Activated naive CD8-positive, alpha-beta T cell treated with anti-CD3 and anti-CD28 coated beads, Interleukin-2, amount 50 U/mL, for 24 hours (primary cell): ENCODE measurements at places on chromosomes 4 and X.
A peak's percentile ranks its signal among the peaks of the same experiment; 100 is the strongest.

DNA sequence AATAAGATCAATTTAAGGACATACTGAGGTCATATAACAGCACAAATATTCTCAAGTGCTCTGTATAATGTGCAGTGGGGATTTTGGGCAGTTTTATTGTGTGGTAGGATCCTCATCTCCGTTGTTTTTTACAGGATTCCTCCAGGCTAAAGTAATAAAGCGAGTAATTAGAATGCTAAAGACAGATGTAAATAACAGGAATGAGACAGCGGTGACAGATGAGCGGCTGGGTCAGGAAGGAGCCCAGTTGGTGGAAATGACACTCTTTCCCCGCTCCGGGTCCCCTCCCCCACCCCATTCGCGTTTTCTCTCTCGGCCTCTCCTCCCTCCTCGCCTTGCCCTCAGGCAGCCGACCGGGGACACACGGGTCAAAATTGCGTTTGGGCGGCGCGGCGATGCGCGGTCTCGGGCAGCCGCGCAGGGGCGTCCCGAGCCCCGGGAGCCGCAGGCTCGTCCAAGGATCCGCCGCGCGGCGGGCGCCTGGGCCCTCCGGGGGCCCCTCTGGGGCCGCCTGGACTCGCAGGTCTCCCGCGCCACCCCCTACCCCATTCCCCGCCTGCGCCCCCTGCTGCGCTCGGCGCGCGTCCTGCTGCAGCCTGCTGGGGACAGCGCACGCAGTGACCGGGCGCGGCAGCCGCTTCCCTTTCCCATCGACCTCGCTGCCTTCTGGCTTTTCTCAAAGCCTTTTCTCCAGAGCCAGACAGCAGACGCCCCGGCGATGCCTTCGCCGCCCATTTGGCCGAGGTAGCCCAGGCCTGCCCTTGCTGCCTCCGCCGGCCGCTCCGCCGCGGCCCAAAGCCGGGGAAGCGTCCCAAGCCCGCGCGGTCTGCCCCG, 16.2 kb downstream of the POU4F2 start:
- peaks cover 10% of the 10 kb centered on the region for H3K4me1 ChIP-seq
- H3K27ac ChIP-seq = no peak overlapping the region
- peak overlapping the region; percentile 51 for H3K4me3 ChIP-seq
- no peaks in the 10 kb centered on the region for H3K36me3 ChIP-seq
- H3K27me3 ChIP-seq = peaks cover 62% of the 10 kb centered on the region
- no peak for DNase-seq

GRCh38 chr4:87697272-87697671, 47.2 kb downstream of the DMP1 start:
- H3K27ac ChIP-seq = no peak overlapping the region
- peaks cover 8% of the 10 kb centered on the region for H3K27me3 ChIP-seq
- peaks cover 3% of the 10 kb centered on the region for H3K36me3 ChIP-seq
- H3K4me3 ChIP-seq = no peak overlapping the region
- no peaks in the 10 kb centered on the region for H3K4me1 ChIP-seq
- no peak for DNase-seq

DNA sequence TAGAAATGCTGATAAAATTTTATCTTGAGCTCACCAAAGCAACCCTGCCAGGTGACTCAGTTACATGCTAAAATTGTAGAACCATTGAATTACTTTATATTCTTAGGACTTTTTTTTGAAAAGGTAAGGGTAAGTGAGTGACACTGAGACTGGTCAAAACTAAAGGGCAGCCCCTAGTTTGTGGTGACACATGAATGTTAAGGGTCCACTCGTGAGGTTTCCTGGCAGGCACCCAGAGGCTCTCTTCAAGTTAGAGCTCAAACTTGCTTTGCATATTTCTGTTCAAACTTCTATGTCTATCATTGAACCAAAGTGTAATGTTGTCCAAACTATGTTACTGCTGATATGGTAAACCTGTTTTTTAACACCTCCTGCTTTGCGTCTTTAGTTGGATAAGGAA, 30.5 kb downstream of the TMPRSS11D start:
- no peak overlapping the region for H3K4me3 ChIP-seq
- no peaks in the 10 kb centered on the region for H3K36me3 ChIP-seq
- H3K4me1 ChIP-seq = no peaks in the 10 kb centered on the region
- DNase-seq = no peak
- H3K27me3 ChIP-seq = peaks cover 2% of the 10 kb centered on the region
- H3K27ac ChIP-seq = no peak overlapping the region

GRCh38 chrX:54494989-54495813, 833 bp downstream of the FGD1 start:
- H3K4me3 ChIP-seq = peak overlapping the region; percentile 40
- no peaks in the 10 kb centered on the region for H3K36me3 ChIP-seq
- H3K27ac ChIP-seq = no peak overlapping the region
- DNase-seq = no peak

DNA sequence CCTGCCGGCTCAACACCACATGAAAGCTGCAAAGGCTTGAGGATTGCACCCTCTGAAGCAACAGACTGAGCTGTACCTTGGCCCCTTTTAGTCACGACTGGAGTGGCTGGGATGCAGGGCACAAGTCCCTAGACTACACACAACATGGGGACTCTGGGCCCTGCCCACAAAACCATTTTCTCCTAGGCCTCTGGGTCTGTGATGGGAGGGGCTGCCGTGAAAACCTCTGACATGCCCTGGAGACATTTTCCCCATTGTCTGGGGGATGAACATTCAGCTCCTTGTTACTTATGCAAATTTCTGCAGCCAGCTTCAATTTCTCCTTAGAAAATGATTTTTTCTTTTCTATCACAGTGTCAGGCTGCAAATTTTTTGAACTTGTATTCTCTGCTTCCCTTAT, 123.5 kb upstream of the SMARCAD1 start:
- H3K36me3 ChIP-seq = no peaks in the 10 kb centered on the region
- H3K4me1 ChIP-seq = no peaks in the 10 kb centered on the region
- no peak overlapping the region for H3K4me3 ChIP-seq
- DNase-seq = no peak
- no peak overlapping the region for H3K27ac ChIP-seq

DNA sequence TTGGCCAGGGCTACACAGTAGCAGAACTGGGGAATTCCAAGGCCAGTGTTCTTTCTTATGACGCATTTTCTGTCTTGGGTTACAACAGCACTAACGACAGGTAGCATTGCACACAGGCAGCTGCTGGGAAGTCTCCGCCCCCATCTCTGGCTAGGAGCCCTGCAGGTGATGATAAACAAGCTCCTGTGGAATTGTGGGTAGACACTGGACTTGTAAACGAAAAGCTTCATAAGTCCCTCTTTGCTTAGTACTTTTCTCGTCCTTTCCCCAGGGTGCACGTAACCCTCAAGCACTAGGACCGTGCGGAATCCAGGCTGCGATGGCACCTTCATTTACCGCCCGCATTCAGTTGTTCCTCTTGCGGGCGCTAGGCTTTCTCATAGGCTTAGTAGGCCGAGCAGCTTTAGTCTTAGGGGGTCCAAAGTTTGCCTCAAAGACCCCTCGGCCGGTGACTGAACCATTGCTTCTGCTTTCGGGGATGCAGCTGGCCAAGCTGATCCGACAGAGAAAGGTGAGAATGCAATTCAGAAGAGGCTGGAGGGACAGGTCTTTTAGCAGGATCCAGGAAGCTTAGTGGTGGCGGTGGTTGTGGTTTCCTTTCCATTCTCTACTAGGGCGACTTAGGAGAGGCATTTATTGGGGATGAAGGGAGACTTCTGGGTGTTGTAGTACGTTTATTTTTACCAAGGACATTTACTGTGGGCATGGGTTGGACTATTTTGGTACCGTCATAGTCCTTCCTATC, at the start of gene FAAH2:
Gene FAAH2 (plus strand): TSS at position 200 of the 745 bp plus-strand sequence. CDS start 120 bp downstream, at position 320.
- H3K4me1 ChIP-seq = peaks cover 20% of the 10 kb centered on the region
- no peaks in the 10 kb centered on the region for H3K36me3 ChIP-seq
- peak; percentile 18 for DNase-seq

- peaks cover 18% of the 10 kb centered on the region for H3K36me3 ChIP-seq
- no peaks in the 10 kb centered on the region for H3K4me1 ChIP-seq
- H3K27ac ChIP-seq = no peak overlapping the region
- H3K4me3 ChIP-seq = no peak overlapping the region
Observed at GRCh38 chrX:72498782-72499181, 73.9 kb downstream of the HDAC8 start.

GRCh38 chr4:41169256-41169800, 45.0 kb downstream of the APBB2 start:
- DNase-seq = no peak
- H3K36me3 ChIP-seq = no peaks in the 10 kb centered on the region
- H3K27ac ChIP-seq = no peak overlapping the region
- H3K4me1 ChIP-seq = no peaks in the 10 kb centered on the region
- H3K4me3 ChIP-seq = no peak overlapping the region

DNA sequence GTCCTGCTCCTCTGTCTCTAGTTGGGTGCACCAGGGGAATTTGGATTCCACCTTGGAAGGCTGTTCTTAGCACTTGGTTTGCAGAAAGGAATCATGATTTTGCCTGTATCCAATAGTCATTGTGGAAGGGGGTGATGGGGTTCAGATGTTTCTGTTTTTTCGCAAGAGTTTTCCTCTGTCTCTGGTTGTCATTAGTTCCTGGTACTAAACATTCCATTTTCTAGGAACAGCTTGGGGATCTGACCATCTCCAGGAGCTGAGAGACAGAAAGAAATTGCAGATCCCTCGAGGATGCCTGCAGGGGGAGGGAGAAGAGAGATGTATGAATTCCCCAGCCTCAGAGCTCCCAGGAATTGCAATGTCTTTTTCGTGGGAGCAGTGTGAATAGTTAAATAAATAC, 70.9 kb downstream of the CYTL1 start:
- no peaks in the 10 kb centered on the region for H3K36me3 ChIP-seq
- peaks cover 20% of the 10 kb centered on the region for H3K4me1 ChIP-seq
- H3K27ac ChIP-seq = no peak overlapping the region
- no peak for DNase-seq

GRCh38 chrX:6472652-6473342, 62.1 kb downstream of the VCX3A start:
- H3K4me1 ChIP-seq = no peaks in the 10 kb centered on the region
- no peaks in the 10 kb centered on the region for H3K36me3 ChIP-seq
- H3K27me3 ChIP-seq = no peaks in the 10 kb centered on the region
- no peak for DNase-seq

- no peaks in the 10 kb centered on the region for H3K4me1 ChIP-seq
- no peak overlapping the region for H3K4me3 ChIP-seq
- H3K36me3 ChIP-seq = peaks cover 3% of the 10 kb centered on the region
- DNase-seq = no peak
Observed at GRCh38 chrX:97290199-97290598, 406.5 kb downstream of the RPA4 start.

DNA sequence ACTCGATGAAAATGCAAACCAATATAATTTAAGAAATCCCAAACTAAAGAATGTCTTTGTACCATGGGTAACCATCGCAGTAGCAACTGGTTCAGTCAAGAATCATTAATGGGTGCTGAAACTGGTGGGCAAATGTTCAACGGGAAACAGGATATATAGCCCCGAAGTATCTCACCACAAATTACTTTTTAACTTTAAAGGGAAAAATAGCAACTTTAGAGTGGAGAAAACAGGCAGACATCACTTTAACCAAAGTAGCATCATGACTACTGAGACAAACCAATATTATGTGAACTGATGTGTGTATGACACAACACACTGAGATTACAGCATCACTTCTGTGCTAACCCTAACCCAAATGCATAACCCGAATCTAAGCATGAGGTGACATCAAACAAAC, 33.8 kb upstream of the SLAIN2 start:
- H3K36me3 ChIP-seq = no peaks in the 10 kb centered on the region
- H3K4me3 ChIP-seq = no peak overlapping the region
- H3K4me1 ChIP-seq = no peaks in the 10 kb centered on the region
- H3K27ac ChIP-seq = no peak overlapping the region
- H3K27me3 ChIP-seq = peaks cover 5% of the 10 kb centered on the region

- H3K4me3 ChIP-seq = no peak overlapping the region
- DNase-seq = no peak
- no peak overlapping the region for H3K27ac ChIP-seq
- H3K4me1 ChIP-seq = no peaks in the 10 kb centered on the region
Observed at GRCh38 chrX:1433646-1434357, 18.9 kb downstream of the ASMTL start.

DNA sequence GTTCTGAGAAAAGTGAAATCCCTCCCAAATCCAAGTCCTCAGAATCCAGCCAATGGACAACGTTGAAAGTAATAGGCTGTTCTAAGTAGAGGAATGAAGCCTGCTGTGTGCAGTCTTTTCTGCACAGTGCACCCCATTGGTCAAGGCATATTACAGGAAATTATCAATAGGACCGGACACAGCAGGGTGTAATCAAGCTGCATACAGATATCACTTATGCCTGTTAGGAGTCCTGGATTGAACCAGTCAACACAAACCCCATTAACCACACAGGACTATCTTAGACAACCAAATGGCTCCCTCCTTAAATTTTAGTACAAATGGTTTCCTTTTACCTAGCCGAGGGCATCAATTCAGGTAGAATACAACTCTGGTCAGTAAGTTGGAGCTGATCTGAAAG, 34.2 kb upstream of the MAGEA8 start:
- peaks cover 7% of the 10 kb centered on the region for H3K27me3 ChIP-seq
- H3K36me3 ChIP-seq = no peaks in the 10 kb centered on the region
- no peak overlapping the region for H3K4me3 ChIP-seq
- no peaks in the 10 kb centered on the region for H3K4me1 ChIP-seq
- H3K27ac ChIP-seq = no peak overlapping the region
- DNase-seq = no peak

DNA sequence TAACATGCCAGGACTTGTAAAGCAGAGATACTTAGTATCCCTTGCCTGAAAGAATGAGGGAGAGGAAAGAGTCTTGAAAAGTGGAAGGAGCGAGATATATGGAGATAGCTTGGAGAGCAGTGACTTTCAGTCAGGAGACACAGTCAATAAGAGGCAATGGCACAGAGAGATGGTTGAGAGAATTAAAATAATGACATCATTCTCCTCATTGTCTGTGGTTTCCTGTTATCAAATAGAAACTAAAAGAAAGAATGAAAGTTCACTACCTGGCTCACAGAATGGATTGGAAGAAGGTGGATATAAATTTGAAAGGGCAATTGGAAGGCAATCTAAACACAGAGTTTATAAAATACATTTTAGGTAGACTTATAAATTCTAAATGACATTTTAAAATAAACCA, 760.2 kb upstream of the AADAT start:
- H3K27me3 ChIP-seq = no peaks in the 10 kb centered on the region
- no peak for DNase-seq
- H3K36me3 ChIP-seq = no peaks in the 10 kb centered on the region
- H3K27ac ChIP-seq = no peak overlapping the region

GRCh38 chr4:82721819-82722423, 76.7 kb downstream of the SCD5 start:
- no peaks in the 10 kb centered on the region for H3K36me3 ChIP-seq
- DNase-seq = peak; percentile 24
- H3K4me3 ChIP-seq = no peak overlapping the region
- no peak overlapping the region for H3K27ac ChIP-seq
- H3K27me3 ChIP-seq = no peaks in the 10 kb centered on the region
